ENCODE measurements at places on chromosomes 7 and 10.

DNA sequence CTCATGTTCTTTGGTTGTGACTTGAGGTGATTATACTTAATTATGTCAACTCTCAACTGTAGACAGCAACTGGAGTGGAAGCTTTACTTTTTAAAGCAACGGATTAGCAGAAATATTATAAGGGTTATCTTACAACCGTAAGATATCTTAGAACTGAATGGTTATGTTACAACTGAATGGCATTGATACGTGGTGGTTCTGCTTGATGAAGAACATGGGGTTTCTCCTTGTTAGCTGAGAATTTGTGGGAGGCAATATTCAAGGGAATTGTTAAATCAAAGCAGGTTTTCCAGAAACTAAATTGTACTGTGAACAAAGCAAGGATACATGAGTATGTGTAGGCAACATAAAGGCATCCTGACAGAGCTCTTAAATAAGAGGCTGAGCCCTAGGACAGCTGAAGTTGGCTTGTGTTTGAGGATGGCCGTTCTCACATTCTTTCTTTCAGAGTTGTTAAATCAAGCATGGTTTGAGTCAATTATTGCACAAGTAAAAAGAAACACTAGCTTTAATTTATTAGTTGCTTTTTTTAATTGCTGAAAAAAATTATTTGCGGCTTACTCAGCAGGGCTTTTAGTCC lies 350.0 kb downstream of the PLXDC2 start:
- no peak for DNase-seq

- no peak for DNase-seq
Measured at GRCh38 chr10:78819361-78820006, 249.3 kb upstream of the ZMIZ1 start.

DNA sequence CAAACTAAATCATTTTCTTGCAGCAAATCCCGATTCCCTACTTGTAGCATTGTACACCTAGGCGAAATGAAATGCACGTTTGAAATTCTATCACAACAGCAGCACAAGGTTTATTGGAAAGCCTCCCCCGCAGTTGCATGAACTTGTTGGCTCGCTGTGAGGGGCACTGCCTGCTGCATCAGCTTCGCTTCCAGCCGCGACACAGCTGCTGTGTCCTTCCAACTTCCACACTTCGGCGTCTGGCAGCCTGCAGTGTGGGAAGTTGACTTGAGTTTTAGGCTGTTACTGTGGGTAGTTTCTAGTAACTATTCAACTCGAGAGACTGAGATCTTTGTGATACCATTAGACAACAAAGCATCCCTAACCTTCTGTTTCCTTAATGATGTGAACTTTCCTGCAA lies 315.8 kb upstream of the TPK1 start:
- DNase-seq, result no peak

GRCh38 chr7:117470777-117471176 lies 9.0 kb upstream of the CFTR start:
- no peak for DNase-seq

- no peak for DNase-seq
Measured at GRCh38 chr10:121822180-121822579, 105.7 kb downstream of the ATE1 start.

- DNase-seq, result no peak
Measured at GRCh38 chr7:33841031-33841430, 64.3 kb upstream of the BMPER start.

- DNase-seq, result no peak
Measured at GRCh38 chr7:71976645-71977044, 435.5 kb downstream of the CALN1 start.
